ENCODE measurements at places on chromosomes 3 and 15. TPM values are rescaled to one million over a fixed set of nuclear protein-coding genes. Genes with fewer than 3 reads are reported as not detected.
A peak's percentile ranks its signal among the peaks of the same experiment; 100 is the strongest.

GRCh38 chr15:60972866-60973265, 256.2 kb downstream of the RORA start:
- DNase-seq: no peak

GRCh38 chr3:43207628-43208085, 78.7 kb upstream of the SNRK start:
- DNase-seq: no peak

- DNase-seq: no peak
Observed at GRCh38 chr3:187967993-187968392, 186.0 kb upstream of the LPP start.

DNA sequence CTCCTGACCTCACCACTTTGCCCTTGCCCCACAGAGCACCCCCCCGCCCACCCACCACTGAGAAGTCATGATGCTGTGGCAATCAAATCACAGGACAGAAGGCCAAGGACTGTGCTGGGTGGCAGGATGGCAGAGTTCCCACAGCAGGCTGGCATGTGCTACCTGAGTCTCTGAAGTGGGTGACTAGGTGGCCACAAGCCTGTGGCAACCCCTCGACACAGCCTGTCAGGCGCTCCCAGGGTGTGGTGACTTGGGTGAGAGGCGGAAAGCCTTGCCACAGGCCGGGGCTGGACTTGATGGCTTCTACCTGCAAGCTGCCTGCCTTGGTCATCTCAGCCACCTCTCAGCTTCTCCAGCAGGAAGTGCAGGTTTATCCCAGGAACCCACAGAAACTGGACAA, 15.6 kb upstream of the DUSP7 start:
- DNase-seq: no peak

DNA sequence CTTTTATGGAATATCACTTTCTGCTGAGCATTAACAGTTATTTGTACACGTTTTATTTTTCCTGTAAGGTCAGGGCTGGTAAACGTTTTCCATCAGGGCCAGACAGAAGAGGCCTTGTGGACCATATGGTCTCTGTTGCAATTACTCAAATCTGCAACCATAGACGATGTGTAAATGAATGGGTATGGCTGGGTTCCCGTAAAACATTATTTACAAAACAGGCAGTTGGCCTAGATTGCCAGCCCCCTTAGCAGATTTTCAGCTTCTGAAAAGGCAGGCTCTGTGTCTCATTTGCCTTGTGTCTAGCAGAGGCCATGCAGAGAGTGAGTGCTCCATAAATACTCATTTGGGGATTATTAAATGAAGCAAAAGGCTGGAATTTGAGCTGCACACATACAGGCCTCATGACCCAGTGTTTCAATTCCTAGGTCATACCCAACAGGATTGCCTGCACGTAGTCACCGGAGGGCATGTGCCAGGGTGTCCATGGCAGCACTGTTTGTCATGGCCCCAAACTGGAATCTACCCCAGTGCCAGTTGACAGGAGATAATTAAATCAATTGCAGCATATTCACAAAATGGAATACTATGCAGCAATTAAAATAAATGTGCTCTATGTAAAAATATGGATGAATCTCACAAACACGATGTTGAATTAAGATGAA, 51.3 kb downstream of the GPD1L start:
- no peak for DNase-seq

DNA sequence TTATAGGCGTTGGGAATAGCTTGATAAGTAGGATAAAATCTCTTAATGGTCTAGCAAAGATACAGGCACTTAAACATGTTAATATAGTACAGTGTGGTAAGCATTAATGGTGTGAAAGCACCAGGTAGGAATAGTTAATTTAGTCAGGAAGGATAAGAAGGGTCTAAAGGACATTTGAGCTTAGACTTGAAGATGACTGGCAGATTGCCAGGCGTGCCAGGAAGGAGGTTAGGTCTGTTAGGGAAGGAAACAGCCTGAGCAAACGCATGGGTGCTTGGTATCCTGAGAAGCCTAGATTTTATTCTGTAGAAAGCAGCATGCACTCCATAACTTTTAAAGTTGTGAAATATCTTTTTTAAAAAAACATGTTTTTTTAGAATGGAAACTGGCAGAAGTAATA, 17.7 kb downstream of the SEC62 start:
- DNase-seq: no peak

- DNase-seq: peak; percentile 55
Observed at GRCh38 chr3:156674911-156675829, 780 bp downstream of the TIPARP start.

DNA sequence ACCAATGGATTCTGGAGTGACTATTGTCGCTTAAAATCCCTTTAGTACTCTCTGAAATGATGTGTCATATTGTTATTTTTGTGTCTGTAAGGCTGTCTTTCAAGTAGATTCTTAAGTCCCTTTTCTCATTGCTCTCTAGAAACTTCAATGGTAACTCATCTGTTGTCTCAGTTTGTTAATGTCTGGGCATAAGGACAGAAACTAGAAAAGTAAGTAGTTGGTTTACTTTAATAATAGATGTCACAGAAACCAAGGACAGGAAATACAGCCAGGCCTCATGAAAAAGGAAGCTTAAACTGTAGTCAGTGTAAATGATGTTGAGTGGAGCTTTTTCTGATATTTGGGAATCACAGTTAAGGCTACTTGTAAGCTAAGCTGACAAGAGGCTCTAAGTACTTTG, 730.2 kb upstream of the DPPA4 start:
- no peak for DNase-seq

DNA sequence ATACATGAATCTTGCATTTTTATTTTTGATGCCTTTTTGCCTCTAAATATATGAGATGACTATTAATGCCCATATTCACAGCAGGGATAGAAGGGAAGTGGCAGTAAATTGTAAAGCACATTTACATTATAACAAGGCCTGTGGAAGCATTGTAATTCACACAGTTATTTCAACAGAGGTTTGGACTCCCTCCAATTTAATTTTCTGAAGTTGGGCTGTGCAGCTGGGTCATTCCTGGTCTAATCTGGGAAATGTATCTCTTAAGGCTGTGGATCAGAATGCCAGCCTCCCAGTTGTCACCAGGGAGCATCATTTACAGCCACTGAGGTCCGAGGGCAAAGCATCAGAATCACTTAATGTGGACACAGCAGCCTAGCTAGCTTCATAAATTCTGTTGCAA, 434.5 kb downstream of the MFSD1 start:
- no peak for DNase-seq

- no peak for DNase-seq
Observed at GRCh38 chr3:94071713-94072284, 8.9 kb downstream of the NSUN3 start.

GRCh38 chr3:80051602-80051962, 283.8 kb upstream of the ROBO1 start:
- no peak for DNase-seq

- peak; percentile 58 for DNase-seq
Observed at GRCh38 chr3:161409069-161409468, 37.8 kb upstream of the SPTSSB start.

DNA sequence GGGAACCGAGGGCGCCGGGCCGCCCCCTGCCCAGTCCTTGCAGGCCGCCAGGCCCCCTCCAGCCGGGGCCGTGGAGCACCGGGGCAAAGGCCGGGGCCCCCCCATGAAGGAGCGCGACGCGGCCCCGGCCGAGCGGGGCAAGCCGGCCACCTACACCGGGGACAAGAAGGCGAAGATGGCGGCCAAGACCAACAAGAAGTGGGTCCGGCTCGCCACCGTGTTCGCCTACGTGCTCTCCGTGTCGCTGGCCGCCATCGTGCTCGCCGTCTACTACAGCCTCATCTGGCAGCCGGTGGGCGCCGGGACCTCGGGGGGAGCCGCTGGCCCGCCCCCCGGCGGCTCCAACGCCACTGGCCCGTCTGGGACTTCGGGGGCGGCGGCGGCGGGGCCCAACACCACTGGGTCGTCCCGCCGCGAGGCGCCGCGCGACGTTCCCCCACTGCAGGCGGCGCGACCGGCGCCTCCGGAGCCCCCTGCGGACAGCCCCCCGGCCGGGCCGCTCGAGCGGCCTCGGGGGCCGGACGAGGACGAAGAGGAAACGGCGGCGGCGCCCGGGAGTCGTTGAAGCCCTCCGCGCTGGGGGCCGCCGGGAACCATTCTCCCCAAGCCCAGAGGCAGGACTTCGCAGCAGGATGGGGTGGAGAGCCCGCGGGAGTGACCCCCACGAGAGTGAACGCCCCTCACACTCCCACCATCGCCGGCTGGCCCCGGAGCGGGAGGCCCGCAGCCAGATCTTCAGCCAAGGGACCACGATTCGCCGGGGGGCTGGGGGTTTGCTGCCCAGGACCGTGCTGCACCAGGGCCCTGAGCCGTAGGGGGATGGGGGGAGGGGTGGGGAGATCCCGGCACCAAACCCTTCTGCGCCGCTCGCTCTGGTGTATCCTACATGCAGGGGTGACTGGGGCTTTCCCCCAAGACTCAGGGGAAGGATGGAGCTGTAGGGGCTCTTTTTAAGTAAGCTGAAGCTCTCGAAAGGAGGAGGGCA, 753 bp downstream of the INAFM2 start:
- DNase-seq: no peak

DNA sequence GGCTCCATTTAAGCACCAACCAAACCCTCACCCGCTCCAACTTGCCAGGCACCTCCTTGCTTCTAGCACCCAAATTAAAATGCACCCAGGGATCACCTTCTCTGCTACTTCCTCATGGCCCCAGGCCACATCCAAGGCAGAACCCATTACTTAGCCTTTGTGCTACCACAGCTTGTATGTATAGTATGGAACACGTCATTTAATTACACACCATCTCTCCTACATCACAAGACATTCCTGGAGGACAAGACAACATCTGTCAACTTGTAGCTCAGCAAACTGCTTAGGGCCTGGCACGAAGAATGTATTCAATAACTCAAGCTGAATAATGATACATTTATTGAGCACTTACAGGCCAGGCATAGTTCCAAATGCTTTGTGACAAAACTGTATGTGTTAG, 23.3 kb downstream of the ZDHHC3 start:
- no peak for DNase-seq

DNA sequence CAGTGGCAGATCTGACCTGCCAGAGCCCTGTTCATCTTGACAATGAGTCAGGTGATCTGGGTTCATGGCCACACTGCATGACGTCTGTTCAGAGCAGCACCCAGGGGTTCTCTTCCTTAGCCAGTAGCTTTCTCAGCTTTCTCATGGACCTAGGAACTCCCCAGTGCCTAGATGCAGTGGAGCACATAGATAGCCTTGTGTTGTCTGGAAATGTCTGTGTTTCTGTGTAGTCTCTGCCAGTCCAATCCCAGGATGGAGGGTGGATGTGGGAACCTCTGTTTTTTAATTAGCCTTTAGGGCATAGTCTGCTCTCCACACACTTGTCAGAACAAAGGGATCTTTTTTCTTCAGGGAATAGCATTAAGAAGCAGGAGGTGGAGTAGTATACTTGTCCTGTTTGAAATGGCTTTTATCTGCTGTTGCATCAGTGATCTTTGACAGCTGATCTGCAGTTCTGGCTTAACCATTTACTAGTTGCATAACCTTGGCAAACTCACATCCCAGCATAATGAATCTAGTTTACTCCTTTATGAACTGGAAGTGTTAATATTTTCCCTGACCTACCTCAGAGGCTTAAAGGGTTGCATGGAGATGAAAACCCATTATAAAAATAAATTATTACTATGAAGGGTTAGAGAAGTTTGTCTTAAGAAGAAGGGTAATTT, 16.1 kb upstream of the CACNA1D start:
- DNase-seq: peak; percentile 19

DNA sequence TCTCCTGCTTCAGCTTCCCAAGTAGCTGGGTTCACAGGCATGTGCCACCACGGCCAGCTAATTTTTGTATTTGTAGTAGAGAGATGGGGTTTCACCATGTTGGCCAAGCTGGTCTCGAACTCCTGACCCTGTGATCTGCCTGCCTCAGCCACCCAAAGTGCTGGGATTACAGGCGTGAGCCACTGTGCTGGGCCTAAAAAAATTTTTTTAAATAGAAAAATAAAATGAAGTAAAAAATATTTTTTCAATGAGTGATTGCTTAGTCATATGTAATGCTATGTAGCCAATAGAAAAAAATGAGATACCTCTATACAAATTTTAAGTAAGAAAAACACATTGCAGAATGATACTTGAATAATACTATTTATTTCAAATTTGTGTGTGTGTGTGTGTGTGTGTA, 27.9 kb upstream of the SLC30A4 start:
- no peak for DNase-seq

DNA sequence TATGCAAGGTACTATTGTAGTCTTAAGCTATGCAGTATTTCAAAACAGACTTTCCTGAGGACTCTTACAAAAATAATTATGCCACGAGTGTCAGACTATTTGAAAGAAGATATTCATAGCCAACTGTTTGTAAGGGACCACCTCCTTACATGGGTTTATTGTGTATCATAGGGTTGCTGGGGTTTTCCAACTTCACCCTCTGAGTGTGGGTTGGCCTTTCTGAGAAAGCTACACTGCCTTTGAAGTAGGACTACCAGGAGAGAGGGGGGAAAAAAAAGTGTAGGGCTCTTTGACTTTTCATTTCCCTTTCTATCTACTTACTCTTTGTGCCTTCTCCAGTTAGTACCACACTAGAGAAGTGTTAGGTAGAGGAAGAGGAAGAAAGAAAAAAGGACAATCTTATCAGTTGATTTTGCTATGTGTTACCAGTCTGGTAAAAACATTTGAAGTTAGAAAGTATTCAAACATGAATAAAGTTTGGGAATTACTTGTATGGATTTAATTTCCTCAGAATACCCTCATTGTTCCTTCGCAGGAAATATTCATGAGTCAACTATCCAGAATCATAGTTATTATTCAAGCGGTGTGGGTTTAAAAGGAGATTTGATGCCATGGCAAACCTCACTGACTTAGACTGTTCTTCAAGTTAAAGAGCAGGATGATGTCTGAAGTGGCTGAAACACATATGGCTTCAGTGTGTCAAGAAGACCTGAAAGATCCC, 329.3 kb upstream of the THBS1 start:
- DNase-seq: no peak

GRCh38 chr15:98386561-98386960, 261.8 kb upstream of the IGF1R start:
- DNase-seq: no peak

GRCh38 chr15:70269991-70270751, 172.5 kb upstream of the TLE3 start:
- DNase-seq: no peak

DNA sequence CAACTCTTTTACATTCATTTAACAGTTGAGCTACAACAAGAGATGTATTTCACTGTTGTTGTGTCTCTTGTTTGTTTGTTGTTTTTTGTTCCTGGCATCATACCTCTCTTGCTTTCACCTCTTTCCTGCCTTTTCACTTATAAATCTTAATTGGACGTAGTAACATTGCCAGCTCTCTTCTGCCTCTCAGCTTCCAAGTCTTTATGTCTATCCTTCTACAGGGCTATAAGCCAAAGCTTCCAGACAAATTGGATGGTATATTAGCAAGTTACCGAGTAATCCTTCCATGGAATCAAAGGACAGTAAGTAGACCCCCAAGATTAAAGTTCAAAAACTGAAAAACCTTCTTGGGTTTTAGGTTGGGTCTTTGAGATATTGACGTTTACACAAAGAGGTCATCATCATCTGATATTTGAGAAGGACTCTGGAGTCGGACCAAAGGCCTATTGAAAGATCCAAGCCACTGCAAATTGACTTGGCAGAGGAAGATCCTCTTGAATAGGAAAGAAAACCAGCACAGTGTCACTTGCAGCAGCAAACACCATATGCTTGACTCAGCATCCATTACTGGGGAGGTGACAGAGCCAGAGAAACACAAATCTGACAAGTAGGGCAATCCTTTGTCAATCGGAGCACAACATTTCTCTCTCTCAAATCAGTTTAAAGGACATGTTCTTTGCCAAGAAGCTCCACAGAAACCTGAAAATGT, 648.5 kb upstream of the NR2F2 start:
- DNase-seq: no peak

CHRM5 gene
- polyA plus RNA-seq: not detected

ACSBG1 gene
- polyA plus RNA-seq: 0.15 TPM

IL17RE gene
- 0.44 TPM for polyA plus RNA-seq

LTK gene
- polyA plus RNA-seq: 0.16 TPM

SLCO2A1 gene
- polyA plus RNA-seq: not detected

TMC3 gene
- polyA plus RNA-seq: not detected

STRIT1 gene
- not detected for polyA plus RNA-seq
